ENCODE measurements at places on chromosomes 13 and 19.

- no peak for DNase-seq
Measured at GRCh38 chr13:41056194-41056593, 5.1 kb upstream of the WBP4 start.

DNA sequence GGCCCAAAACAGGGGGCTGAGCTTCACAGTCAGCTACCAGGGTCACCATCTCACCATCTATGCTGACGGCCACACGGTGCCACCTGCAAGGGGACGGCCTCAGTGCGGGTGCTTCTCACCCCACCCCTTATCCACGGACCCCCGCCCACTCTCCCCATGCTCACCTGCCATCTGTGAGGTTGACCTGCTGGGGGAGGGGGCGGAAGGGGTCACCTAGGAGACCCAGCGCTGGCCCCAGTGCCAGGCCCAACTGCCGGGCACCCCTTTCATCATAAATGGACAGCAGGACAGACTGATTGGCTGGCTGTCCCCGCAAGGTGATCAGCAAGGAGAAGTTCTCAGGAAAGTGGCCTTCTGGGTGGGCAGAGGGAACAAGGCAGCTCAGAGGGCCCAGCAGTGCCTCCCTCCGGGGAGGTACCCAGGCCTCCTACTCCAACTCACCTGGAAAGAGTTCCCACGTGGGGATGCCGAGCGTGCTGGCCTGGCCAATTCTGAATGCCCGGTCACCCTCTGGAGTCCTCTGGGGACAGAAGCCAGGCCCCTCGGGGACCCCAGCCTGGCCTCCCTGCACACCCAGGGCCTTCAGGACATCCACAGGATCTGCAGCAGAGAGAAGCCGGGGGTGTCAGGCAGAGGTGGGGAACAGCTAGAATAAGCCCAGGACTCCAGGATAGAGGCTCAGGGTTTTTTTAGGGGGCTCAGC is 4.5 kb downstream of the COL5A3 start:
- DNase-seq: no peak

DNA sequence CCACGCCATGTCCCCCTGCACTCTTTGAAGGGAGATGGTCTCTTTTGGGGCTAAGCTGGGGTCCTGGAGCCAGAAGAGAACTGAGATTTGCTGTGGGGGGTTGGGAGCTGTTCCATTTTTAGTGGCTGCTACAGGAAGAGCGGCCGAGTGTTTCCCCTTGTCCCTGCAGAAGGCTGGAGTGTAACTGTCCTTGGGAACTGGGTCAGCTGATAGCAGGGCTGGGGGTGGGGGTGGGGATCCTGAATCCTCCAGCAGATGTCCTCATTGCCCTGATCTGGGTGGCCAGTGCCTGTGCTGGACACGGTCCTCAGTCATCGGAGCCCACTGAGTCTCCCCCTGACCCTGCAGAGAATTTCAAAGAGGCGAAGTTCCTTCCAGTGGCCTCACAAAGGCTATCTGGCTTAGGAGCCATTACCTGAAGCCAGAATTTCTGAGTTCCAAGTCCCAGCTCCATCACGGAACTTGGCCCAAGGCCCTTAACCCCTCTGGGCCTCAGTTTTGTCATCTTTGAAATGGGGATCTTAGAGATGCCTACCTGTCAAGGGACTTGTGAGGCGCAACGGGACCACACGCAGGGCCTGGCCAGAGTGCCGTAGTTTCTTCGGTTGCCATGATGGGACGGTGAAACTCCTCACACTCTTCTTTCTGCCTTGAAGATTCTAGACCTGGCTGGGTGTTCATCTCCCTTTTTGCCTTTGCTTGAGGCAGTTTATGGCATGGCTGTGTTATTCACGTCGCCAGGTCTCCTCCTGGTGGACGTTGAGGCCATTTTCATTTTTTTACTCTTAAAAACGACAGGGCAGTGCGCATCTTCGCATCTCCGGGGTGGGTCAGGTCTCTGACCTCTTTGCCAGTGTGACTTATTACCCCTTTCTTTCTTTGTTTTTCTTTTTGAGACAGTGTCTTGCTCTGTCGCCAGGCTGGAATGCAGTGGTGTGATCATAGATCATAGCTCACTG is 51.9 kb downstream of the DNM2 start:
- DNase-seq: no peak

DNA sequence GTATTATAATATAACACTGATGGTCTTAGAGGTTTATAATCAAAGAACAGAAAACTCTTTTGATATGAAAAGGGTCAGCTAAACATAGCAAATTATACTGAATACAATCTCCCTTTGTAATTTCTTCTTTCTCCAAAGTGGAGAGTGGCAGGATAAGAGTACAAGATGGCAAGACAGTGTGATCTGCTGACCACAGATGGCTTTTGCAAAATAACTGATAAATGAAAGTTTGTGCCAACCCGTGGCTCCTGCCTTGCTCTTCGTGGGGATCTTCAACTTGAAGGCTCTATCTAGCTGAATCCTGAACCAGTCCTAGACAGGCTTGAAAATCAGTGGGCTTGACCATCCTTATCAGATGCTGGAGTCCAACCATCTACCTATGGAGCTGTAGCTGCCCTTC is 185.7 kb downstream of the VWA8 start:
- DNase-seq: no peak
